ENCODE measurements at places on chromosomes 13 and 19. TPM values are rescaled to one million over a fixed set of nuclear protein-coding genes. Genes with fewer than 3 reads are reported as not detected.

DNA sequence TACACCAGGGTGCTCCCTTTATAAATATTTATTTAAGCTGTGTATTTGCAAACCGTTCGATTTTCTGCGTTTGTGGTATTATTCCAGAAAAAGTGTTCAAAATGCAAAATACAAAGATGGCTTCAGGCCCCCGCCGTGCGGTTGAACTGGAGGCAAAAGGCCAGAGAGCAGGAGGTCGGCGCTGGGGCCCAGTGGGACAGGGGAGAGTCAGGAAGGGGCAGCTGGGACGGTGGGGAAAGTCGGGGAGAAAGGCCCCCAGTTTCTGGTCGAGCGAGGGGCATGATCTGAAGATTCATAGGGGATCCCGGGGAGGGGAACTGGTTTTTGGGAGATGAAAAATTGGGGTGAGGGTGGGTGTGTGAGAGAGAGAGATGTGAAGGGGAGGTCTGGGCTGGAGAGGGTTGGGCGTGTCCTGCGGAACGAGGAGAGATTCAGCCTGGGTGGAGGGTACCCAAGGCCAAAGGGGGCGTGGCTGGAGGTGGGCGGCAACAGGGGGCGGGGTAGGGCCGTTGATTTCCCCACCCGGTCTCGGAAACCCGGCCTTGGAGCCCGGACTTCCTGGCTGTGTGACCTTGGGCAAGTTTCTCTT, 678 bp downstream of the ISOC2 start:
- H3K4me1 ChIP-seq: no peaks in the 10 kb centered on the region
- no peaks in the 10 kb centered on the region for H3K27me3 ChIP-seq
- peak overlapping the region; percentile 64 for H3K27ac ChIP-seq
- peak overlapping the region; percentile 50 for H3K4me3 ChIP-seq
- H3K36me3 ChIP-seq: no peaks in the 10 kb centered on the region
- peak; percentile 93 for DNase-seq

Gene SULT2B1
- not detected for total RNA-seq

Gene FFAR2
- total RNA-seq: not detected

- no peak overlapping the region for H3K4me3 ChIP-seq
- no peak for DNase-seq
- no peaks in the 10 kb centered on the region for H3K36me3 ChIP-seq
- H3K27ac ChIP-seq: no peak overlapping the region
- no peaks in the 10 kb centered on the region for H3K27me3 ChIP-seq
Measured at GRCh38 chr13:93784191-93784590, 557.6 kb downstream of the GPC6 start.

- H3K27ac ChIP-seq: no peak overlapping the region
- no peak overlapping the region for H3K4me3 ChIP-seq
- H3K27me3 ChIP-seq: no peaks in the 10 kb centered on the region
- no peak for DNase-seq
Measured at GRCh38 chr13:103961784-103962183, 895.6 kb upstream of the SLC10A2 start.

- H3K4me1 ChIP-seq: no peaks in the 10 kb centered on the region
- H3K4me3 ChIP-seq: no peak overlapping the region
- no peaks in the 10 kb centered on the region for H3K36me3 ChIP-seq
- no peak overlapping the region for H3K27ac ChIP-seq
- no peak for DNase-seq
- H3K27me3 ChIP-seq: no peaks in the 10 kb centered on the region
Measured at GRCh38 chr13:112245989-112246388, 130.2 kb upstream of the SPACA7 start.

DNA sequence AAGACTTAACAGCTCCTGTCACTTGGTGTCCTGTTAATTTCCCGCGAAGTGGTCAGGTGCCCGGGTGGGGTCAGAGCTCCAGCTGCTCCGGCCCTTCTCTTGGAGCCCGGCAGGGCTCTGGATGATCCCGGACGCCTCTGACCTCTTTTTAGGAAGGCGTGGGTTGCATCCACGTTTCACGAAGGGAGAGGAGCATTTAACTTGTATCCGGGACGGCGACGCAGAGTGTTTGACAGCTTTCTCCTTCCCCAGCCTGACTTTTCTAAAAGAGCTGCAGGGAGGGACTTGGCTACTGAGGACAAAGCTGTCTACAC, 656 bp downstream of the ZNF155 start:
- H3K4me3 ChIP-seq: peak overlapping the region; percentile 71
- H3K36me3 ChIP-seq: no peaks in the 10 kb centered on the region
- DNase-seq: no peak

DNA sequence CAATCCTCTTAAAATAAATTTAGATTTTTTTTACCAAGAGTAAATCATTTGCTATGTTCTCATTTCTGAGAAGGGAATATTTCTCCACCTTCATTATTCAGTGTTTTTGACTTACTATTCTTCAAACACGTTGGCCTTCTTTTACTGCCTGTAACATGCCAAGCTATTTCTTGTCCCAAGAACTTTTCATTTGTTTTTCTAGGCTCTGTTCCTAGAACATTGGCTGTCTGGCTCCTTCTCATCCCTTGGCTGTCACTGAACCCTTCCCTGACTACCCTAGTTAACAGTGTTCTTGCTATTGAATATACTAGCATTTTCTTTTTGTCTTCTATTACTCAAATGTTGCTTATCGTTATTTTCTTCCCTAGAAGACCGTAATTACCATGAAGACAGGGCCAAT, 248.1 kb downstream of the ITGBL1 start:
- H3K4me3 ChIP-seq: no peak overlapping the region
- DNase-seq: no peak
- no peaks in the 10 kb centered on the region for H3K4me1 ChIP-seq
- H3K27ac ChIP-seq: no peak overlapping the region

Gene KLK3
- not detected for total RNA-seq

Gene PDX1
- not detected for total RNA-seq
